ENCODE measurements at places on chromosomes 4 and X. TPM values are rescaled to one million over a fixed set of nuclear protein-coding genes. Genes with fewer than 3 reads are reported as not detected.

The DCAF12L1 gene
- not detected for total RNA-seq

The PYURF gene
- total RNA-seq: 101 TPM

The MTMR8 gene
- 2.6 TPM for total RNA-seq

The MAP9 gene
- total RNA-seq: 7.9 TPM

- no peak for DNase-seq
Observed at GRCh38 chr4:41178372-41179370, 35.7 kb downstream of the APBB2 start.

The ZFYVE28 gene
- total RNA-seq: 24.5 TPM

DNA sequence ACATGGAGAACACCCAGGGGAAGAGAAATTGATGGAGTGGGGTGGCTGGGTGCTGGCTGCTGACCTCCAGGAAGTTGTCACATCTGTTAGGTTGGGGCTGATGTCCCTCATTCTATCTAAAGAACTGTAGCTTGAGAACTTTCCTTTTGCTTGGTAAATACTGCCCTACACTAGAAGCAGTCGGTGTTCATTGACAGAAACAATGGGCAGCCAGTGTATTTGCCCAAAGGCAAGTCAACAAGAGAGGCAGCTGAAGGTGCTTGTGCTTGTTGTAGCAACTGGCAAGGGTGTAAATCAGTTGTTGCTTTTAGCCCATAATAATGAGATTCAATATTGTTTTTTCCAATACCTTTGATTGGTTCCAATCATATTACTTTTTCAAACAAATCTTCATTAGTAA lies 956 bp downstream of the TMEM154 start:
- no peak for DNase-seq

The ZNF630 gene
- total RNA-seq: 4.3 TPM

- DNase-seq: no peak
Observed at GRCh38 chr4:88522702-88523324, 763 bp downstream of the PYURF start.

The SPOCK3 gene
- total RNA-seq: not detected

- DNase-seq: no peak
Observed at GRCh38 chr4:62015043-62015739, 815.1 kb downstream of the ADGRL3 start.

The GPC3 gene
- 59.4 TPM for total RNA-seq

The PLP2 gene
- total RNA-seq: 38.3 TPM

DNA sequence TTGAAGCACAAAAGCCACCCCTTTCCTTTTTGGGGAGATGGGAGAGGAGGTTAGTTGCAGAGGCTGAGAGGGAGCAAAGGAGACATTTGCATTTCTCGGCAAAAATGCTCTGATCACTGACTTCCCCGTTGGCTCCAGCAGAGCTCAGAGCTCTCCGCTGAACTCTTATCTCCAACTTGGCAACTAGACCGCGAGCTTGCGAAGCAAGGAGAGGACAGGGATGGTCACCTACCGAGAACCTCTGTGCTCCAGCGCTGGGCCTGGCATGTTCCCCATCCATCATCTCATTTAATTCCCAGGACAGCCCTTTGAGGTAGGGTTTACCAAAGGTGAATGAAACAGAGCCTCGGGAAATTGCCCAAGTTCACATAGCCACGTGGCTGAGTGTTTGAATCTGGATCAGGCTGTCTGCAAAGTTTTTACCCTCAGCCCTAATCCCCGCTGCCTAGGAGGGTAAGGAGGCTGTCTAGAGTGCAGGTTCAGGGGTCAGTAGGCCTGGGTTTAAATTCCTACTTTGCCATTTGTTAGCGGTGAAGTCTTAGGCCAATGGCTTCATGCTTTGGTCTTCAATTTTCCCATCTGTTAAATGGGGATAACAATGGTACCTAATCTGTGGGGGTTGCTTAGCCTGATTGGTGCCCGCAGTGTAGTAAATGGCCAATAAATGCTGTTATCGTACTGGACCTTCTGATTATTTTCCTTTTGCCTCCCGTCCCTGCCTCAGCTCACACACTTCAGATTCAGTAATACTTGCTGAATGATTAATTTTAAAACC lies 3.8 kb upstream of the CITED1 start:
- DNase-seq: no peak

- DNase-seq: no peak
Observed at GRCh38 chr4:121182296-121182695, 18.2 kb upstream of the TNIP3 start.

DNA sequence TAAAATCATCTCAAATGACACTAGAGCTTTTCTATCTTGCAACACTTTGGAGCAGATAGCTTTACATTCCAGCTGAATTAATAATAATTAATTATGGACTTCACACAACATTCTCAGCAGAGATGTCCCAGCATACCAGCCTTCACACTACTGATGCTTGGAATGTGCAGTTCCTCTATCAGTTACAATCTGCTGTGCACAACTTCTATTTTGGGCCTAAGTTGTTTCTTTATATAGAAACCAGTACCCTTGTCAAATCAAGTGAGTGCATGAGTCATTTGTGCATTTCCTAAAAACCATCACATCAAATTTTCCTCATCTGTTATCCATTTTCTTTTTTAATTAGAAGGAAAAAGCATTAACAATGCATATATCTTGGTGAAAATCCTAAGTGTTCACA lies 8.8 kb upstream of the RASL11B start:
- DNase-seq: no peak

GRCh38 chr4:123924536-123924935 lies 527.9 kb downstream of the SPRY1 start:
- no peak for DNase-seq

GRCh38 chr4:63922146-63922545 lies 487.1 kb downstream of the TECRL start:
- DNase-seq: no peak

DNA sequence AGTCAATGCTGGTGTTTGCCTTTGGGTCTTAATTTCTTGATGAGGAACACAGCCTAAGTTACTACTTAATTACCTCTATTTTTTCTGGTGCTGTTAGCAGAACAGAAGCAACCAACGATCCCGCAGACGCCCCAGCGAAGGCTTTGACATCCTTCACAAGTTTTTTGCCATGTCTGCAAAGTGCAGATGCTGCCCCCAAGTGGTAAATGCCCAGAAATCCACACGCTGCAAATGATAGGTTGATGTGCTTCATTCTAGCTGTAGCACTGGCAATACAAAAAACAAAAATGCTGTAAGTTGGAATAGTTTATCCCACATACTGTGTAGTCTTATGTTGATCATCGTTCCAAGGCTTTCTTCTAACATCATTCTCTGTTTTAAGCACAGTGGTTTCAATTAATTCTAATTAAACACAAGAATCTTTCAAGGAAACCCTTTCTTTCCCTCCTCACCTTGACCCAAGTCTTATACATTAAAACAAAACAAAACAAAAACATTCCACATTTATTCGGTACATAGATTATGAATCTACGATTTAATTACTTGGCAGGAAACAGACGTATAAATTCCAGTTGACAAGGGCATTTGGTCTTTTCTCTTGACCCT lies 1.2 kb downstream of the PNPLA4 start:
- DNase-seq: no peak

DNA sequence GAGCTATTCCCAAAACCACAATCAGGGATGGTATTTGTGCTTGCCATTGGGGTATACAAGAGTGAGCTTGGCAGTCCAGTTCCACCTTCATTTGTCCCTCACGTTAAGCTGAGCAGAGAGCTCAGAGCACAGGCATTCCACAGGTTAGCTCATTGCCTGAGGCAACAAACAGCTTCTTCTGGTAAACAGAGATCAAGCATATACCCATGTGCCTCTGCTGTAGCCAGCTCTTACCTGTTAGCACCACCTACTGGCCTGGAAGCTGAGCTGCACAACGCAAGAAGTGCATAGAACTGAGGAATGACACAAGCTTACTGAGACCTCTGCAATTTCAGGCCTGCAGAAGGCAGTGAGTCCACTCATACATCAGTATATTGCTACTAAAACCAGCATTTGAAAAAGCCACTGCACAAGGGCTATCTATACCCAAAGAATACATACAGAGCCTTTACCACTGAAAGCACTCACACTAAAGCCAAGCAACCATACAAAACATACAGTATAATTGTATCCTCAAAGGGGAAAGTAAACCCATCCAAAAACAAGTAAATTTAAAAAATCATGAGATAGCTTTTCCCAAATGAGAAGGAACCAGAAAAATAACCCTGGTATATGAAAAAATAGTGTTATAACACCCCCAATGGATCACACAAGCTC lies 258.3 kb upstream of the GABRA2 start:
- DNase-seq: no peak

GRCh38 chr4:10673817-10674369 lies 10.7 kb downstream of the CLNK start:
- DNase-seq: no peak

The AIFM1 gene
- 21.2 TPM for total RNA-seq

DNA sequence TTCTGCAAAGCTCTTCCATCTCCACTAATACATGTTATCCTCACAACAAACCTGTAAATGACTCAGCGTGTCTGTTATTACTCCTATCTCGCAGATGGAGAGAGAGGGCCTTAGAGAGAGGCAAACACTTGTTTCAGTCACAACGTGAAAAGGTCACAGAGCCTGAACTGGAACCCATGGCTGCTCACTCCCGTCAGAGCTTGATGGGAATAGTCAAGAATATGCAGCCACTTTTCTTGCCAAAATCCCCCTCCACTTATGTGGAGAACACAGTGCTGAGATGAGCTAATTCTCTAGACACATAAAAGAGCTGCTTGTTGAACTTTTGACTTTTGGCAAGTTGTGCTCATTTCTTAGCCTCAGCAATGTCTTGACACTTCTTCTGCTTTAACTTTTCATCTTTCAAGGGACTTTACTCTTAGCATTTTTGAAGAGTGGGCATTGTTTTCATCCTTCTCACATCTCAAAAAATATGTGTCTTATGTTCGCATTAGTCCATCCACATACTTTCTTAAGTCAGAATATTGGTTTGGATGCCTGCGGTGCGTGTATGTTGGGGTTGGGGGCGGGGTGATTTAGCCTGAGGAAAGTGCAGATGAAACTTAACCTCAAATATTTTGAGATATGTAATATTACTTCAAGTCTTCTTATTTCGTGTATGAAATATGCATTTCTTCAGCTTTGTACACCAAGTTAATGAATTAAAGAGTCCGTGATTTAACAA lies 69.2 kb downstream of the SYNPO2 start:
- no peak for DNase-seq

The MTNR1A gene
- not detected for total RNA-seq

DNA sequence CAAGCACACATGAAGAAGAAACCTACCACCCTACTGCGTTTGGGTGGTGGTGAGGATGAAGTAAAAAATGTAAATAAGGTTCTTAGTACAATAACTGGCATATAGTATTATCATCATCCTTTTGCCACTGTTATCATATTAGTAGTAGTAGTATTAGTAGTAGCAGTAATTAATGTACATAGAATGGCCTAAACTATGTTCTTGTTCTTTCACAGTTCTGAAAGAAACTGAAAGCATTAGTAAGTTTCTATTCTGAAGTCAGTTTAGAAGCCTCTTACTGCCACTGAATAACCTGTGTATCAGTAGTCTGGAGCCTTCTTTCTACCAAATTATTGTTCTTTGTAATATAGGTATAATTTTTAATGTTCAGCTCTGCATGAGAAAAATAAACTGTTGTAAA lies 21.0 kb downstream of the COL4A6 start:
- no peak for DNase-seq

DNA sequence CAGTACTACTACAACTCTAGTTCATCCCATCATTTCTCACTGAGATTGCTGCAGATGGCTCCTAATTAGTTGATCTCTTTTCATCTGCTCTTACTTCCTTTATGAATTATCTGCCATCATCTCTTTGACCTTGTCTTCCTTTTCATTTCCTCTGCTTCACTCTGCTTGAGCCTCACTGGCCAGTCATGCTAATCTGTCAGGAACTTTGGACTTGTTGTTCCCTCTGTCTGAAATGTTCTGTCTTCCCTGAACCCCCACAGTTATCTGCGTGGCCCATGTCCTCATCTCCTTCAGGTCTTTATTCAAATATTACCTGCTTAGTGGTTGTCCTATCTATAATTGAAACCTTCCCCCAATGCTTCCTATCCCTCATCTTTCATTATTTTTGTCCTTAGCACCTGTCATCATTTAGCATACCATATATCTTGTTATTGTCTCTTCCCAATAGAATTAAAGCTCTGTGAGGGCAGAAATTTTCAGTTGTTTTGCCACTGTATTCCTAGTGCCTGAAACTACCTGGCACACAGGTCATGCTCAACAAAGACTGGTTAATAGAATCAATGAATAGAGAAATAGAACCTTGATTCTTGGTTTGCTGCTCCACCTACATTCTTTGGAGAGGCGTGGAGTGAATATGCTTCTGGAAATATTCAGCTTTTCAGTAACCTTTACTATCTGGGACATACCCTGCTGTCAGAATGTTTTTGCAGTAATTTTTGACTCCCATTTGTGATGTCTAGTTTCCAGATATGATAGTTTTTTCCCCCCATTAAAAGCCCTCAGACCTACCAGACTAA lies 5.0 kb downstream of the SLC4A4 start:
- no peak for DNase-seq

- no peak for DNase-seq
Observed at GRCh38 chr4:16029886-16030285, 53.9 kb downstream of the PROM1 start.

GRCh38 chr4:108272986-108273385 lies 104.3 kb upstream of the LEF1 start:
- no peak for DNase-seq

DNA sequence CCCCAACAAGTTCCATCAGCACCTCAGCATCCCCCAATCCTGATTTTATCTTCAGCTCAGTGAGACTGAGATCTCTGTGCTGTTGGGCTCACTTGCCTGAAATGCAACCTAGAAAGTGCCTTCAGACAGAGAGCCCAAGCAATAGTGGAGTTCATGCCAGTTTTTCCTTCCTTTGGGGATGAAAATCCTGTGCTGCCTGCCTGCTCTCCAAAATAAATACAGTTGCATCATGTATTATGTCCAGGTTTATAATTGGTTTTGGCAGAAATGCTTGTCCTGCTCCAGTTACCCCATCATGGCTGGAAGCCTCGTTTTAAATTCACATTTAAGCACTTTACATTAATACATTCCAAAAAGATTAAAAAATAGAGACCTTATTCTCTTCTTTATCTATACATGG lies 1865.5 kb upstream of the TENM3 start:
- no peak for DNase-seq

All from omental fat pad (tissue), 4 donors.